ENCODE measurements at places on chromosomes 3 and 15.

GRCh38 chr3:32303977-32304881 is 65.7 kb downstream of the CMTM8 start:
- DNase-seq: no peak

- no peak for DNase-seq
Observed at GRCh38 chr3:151900460-151900859, 27.0 kb downstream of the SUCNR1 start.

- DNase-seq: no peak
Observed at GRCh38 chr3:156161172-156161571, 40.8 kb downstream of the KCNAB1 start.

DNA sequence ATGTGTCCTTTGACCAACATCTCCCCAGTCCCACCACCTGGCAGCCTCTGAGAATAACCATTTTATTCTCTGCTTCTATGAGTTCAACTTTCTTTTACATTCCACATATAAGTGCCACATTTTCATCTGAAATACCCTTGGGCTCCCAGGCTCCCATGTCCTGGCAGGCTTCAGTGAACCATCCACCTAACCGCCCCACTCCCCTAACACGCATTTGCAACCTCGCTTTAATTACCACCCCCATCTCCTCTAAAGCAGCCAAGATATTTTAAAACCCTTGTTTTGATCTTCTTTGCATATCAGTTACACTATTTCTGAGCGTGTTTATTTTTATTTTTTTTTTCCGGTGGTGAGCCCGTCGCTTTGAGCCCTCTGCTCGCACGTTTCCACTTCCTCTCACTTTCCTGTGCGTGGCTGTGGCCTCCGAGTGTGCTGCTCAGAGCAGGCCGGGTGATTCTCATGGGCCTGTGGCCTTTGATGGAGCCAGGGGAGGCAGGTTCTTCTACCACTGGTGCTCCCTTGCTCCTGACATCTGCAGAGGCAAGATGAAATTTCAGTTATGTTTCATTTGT is 195.4 kb upstream of the LPP start:
- no peak for DNase-seq

DNA sequence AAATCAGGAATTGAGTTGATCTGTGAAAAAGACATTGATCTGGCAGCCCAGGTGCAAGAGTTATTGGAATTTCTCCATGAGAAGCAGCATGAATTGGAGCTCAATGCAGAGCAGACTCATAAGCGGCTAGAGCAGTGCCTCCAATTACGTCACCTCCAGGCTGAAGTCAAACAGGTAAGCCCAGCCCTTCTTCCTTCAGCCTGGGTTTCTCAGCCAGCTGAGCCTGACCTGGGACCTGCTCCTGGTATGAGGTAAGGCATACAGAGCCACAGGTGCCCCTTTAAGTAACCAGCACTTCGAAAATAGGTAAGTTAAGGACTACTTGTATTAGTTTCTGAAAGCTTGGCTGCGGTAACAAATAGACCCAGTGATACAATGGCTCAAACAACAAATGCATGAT is 307.4 kb upstream of the UMPS start:
- DNase-seq: no peak

- DNase-seq: no peak
Observed at GRCh38 chr3:44764248-44764647, 2.7 kb downstream of the KIF15 start.

DNA sequence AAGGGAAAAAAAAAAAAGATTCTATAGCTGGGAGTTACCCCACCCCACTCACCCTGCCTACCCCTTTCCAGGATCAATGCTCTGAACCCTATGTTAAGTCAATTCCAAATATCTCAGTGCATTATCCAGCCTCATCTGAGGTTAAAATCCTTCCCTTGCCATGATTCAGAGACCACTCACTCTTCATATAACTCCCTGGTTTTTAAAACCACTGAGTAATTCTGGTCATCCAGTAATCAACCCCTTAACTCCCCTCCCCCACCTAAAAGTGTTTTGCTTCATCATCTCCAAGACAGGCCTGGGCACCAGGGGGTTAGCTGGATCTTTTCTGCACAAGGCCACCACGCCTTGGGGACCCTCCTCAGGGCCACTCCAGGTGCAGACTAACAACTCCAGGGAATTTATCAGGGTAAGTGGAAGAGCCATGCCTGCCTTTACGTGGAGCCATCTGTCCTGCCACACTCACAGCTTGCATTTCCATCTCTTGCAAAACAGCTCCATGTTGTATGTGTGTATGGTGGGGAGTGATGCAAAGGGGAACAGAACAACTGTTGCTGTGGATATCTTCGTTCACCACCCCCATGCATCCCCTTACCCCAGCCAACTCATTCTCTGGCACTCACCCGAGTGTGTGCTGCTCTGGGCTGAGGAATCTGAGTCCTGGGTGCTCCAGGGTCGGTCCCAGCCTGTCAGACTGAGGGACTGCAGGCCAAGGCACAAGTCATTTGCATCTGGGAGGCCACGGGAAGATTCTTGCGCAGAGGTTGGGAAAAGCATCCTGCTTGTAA is 30.7 kb upstream of the RPS17 start:
- no peak for DNase-seq

DNA sequence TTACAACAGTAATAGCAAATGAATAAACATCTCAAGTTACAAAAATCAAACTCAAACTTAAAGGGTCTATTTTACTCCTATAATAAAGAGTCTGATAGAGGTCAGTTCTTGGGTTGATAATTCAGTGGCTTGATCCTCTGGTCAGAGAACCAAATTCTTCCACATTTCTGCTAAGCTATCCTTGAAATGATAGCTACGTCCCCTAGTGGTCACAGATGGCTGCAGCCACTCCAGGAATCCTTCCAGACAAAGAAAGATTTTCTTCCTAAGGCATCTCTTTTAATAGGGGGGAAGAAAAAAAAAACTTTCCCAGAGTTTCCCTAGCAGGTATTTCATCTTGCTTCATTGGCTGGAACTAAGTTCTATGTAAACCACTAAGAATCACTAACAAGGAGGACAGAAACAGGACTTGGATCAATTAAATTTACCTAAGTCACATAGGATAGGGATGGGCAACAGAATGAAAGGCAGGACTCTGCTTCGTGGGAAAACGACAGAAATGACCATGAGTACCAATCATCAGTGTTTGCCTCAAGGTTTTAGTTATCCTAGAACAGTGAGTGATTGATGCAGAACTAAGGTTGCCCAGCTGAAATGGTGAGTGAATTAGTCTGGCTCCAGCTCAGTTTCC is 160.7 kb downstream of the STAC start:
- DNase-seq: no peak

DNA sequence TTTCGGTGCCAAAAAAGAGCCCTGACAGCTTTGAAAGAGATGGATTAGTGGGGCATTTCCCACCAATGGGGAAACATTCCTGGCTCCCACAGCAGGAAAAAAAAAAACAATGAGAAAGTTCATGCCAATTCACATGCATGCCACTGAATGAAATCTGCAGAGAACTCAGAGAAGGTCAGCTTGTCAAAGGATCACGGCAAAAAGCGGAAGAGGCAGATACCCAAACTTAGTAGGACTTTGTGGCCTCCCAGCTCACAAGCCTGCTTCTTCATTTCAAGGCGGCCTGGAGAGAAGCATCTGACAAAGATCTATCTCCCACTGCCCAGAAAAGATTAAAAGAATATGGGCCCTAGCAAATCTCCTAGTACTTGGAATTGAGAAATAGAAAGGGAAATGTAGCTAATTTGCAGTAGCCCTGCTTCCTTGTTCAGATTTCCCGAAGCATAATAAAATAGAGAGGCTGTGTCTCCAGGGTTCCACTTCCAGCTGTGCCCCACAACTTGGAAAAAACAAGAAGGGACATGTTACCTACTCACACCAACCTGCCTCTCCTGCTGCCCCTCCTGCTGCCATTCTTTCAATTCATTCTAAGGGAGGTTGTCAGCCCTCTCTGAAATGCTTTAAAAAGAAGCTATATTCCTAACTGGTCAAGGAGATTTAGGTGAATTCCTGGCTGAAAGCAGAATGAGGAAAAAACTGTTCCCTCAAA is 170.4 kb downstream of the FHIT start:
- no peak for DNase-seq

- DNase-seq: no peak
Observed at GRCh38 chr3:74613521-74614106, 845 bp downstream of the CNTN3 start.

DNA sequence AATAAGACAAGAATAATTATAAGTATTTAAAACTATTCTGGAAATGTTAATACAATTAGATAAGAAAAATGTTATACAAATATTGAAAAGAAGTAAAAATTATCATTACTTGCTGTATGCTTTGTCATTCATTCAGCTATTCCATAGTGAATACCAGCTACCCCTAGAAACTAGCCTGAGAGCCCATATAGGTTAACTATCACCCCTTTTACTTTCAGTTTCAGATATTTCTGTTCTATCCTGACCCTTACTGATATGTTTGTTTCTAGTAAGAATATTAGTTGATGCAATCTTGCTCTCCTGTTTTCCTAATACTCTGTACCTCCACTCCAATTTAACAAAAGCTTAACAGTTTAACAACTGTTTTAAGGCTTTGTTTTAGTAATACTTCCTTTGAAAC is 31.6 kb downstream of the FAM227B start:
- no peak for DNase-seq

DNA sequence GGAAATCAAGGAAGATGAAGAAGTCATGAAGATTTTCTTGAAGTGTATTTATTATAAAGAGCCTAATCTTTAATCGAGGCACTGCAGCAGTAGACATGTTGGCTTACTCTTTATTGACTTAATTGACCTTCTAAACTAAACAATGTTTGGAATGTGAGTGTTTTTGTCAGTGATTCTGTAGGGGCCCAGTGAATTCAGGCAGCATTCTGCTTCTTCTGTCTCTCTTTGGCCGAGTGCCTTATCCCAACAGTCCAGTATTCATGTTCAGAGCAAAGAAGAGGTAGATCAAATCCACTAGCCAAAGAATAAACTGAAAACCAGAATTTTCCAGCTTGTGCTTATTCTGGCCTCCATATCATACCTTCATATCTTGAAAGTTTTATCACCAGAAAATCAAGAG is 55.7 kb downstream of the RLBP1 start:
- DNase-seq: no peak

DNA sequence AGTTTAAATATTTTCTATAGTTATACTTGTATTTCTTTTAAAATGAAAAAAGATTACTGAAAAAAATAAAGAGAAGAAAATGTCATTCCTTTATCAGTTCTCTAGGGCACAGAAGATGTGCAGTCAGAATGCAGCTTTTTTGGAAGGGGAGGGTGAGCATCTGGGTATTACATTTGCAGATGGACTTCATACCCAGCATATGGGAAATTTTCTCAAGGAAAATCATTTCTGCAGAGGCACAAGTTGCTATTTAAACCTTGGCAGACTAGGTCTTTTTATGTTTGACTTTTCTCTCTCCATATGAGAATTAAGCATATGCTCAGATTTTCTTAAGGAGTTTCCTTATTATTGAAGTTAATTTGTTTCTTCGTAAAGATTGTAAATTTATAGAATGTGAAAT is 39.5 kb upstream of the ZNF385D start:
- no peak for DNase-seq

- no peak for DNase-seq
Observed at GRCh38 chr3:124303305-124303910, 311.5 kb upstream of the ROPN1 start.

DNA sequence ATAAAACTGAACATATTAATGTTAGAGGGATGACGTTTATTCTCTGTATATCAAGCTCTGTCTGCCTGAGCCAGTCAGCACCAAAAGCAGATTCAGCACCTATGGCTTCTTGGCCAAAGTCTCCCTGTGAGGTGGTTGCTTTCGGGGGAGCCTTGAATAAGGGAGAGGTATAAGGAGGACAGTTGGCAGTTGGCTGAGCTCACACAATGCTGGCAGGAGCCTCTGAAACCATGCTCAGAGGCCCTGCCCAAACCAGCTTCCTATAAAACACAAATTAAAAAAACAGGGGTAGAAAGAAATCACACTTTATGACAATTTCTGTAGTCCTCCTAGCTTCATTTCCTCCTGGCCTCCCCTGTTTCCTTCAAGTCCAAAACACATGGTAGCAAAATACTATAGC is 18.8 kb downstream of the ARHGEF3 start:
- no peak for DNase-seq

DNA sequence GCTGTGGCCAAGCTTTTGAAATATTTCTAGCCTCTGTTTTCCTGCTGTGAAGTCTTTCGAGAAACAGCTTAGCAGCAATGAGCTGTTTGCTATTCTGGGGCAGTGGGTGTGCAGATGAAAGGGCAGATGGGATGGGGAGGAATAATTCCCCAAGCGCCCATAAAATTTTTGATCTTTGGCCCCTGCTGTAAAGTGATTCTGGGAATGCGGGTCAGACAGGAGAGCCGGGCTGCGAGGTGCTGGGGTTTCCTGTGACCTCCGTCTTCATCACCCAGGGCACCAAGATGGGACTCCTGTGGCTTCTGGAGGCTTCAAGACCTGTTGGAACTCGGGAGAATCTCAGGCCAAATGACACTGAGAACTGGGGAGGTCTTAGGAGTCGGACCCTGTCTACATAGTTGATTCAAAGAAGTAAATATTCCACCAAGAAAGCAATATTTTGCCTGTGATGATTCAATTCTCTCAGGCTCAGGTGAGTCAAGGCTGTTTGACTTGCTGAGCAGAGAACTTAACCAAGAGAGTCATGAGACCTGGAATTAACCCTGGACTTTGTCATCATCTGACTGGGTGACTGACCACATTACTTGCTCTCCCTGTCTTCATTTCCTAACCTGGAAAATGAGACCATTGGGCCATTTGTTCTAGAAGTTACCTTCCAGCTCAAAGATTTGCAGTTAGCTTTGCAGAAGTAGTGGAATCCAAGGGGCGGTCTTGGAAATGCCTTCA is 86.4 kb downstream of the POLR2M start:
- DNase-seq: no peak

- DNase-seq: no peak
Observed at GRCh38 chr3:159378396-159379194, 576.7 kb downstream of the MFSD1 start.

DNA sequence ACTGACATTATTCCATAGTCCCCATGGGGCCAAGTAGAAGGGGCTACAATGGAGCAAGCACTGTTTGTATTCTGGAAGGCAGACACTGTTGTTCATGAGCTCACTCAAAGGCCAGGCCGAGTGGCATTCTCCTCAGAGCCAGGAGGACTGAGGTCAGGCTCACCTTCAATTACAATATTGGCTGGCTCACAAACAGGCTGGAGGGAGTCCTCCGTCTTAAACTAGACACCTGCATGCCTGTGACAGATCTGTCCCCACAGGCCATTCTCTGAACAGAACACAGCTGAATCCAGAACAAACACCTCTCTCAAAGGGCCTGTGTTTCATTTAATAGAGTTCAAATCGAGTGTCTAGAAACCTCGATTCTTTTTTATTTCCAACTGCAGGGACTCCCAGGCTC is 347.4 kb upstream of the PPP2R3A start:
- DNase-seq: no peak

GRCh38 chr3:122405015-122405414 is 10.8 kb downstream of the WDR5B start:
- no peak for DNase-seq

DNA sequence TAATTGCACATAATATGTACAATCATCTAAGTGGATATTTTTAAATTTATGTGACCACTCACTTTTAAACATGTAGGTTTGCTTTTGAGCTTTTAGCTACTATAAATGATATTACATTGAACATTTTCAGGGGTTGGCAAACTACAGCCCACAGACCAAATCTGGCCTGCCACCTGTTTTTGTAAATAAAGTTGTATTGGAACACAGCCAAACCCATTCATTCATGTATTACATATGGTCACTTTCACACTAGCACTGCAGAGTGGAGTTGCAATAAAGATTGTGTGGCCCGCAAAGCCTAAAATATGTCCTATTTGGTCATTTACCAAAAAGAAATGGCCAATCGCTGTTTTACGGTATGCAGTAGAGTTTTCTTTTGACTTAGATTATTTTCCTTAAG is 21.2 kb downstream of the CMTM7 start:
- DNase-seq: no peak

GRCh38 chr3:16203671-16204629 is 29.5 kb downstream of the GALNT15 start:
- no peak for DNase-seq
